ENCODE measurements at places on chromosomes 6 and 20.

DNA sequence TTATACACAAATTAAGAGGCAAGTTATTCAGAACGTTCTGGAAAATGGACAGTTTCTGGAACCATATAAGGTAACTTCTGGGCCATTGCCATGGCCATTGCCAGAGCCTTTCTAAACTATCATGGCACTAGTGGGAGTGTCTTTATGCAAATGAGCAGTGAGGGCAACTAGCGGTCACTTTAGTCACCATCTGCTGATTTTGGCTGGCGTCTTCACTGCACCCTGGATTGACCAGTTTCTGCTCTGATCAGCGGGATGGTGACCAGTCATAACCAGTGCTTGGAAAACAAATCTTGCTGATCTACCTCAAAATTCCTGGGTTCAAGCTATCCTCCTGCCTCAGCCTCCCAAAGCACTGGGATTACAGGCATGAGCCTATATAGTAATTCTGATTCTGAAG is 7.3 kb upstream of the SNTA1 start:
- DNase-seq = peak; percentile 35

DNA sequence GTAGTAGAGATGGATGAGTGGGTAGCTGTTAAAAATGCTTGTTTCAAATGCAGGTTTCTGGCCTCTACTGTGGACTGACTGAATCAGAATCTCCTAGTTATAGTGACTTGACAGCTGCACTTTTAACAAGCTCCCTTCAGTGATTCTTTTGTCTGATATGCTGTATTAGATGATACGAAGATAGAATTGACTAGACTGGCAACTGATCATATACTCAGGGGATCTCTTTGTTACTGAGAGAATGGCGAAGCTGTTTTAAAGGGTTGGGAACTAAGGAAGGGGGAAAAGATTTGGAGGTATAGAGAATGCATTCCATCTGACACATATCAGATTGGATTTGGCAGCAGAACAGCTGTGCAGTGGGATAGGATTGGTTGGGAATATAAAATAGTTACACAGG is 7.0 kb downstream of the ENPP4 start:
- no peak for DNase-seq

DNA sequence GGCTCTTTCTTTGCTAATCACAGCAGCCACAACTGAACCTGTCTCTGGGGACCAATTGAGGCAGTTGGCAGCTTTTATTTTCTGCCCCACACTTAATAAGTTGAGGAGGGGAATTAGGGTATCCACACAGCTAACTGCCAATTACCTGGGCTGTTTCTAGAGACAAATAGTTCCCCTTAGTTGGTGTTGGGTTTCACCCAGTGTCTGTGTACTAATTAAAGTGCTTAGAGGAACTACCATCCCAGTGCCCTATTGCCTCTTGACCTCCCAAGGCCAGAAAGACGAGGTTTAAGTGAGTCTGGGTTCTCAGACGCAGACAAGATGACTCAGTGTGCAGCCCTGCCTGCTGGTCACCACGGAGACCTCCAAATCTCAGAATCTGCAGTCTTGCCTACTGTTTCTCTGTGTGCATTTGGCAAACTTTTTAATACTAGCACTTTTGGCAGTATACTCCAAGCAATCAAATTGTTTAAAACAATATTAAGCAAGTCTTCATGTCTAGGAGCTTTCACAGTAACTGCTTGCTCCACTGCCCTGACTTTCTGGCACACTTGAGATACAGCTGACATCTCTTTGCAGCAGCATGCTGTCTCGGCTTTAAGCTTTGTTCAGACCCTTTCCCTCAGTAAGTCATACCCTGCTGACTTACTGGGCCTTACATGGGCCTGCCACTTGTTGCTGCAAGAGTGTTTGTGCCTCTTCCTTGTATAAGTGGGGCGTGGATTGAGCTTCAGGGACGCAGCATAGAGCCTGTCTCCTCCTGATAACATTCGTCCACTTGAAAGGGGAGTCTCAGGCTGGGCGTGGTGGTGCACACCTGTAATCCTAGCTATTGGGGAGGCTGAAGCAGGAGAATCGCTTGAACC is 31.9 kb downstream of the STK35 start:
- peak; percentile 76 for DNase-seq

DNA sequence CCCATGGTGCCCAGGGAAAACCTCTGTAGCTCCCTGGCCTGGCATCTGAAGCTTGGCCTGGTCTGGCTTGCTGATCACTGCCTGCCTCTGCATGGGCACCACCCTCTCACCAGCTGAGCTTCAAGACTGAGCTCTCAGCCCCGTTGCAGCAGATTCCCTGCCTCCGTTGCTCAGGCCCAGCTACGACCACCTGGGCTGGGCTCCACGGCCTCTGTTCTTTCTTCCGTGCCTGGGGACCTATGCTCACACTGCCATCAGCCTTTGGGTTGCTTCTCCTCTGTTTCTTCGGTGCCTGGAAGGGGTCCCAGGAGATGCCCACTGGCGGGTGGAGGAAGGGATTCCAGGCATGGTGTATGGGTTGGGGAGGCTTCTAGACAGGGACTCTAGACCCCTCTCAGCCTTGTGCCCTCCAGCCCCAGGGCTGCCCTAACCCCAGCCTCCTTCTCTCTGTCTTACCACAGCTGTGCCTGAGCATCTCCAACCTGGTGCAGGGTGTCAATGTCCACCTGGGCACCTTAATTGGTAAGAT is 9.1 kb downstream of the BPIFB2 start:
- no peak for DNase-seq

DNA sequence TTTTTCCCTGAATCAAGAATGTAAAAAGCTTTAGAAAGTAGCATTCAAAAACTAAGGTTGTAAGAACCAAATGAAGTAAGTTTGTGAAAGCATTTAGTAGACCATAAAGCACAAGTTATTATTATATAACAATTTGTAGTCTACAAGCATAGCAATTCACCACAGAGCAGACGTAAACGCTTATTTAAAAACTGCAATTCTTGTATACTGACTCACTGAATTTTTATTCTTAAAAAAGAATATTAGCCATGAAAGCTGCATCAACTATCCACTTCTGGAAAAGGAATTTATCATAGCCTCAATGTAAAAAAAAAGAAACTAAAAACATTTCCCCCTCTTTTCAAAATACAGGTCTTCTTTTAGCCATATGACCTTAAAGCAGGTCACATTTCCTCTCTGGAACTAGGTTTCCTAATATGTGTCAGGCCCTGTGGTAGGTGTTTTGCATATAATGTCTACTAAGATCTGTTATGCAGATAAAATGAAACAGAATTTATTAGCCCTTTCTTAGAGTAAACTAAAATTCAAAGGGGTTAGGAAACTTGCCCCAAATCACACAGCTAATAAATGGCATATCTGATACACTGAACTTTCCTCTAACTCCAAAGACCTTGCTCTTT is 2.1 kb downstream of the MAP3K7 start:
- DNase-seq = no peak

DNA sequence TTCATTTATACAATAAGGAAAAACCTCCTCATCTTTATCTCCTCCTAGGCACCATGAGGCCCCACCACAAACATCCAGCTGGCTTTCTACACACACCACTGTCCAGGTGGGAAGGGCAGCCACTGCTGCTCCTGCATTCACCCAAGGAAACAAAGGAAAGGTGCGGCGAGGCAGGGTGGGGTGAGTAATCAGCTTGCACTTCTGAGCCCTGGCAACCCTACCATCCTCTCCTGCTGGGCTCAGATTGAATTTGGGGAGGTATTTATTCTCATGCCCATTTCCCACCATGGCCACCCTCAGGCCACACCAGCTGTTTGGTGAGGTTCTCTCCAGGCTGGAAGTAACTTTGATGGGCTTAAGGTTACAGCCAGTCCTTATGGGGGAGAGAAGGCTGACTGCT is 31.2 kb upstream of the SPDEF start:
- no peak for DNase-seq

GRCh38 chr20:11083841-11084240 is 410.0 kb upstream of the JAG1 start:
- peak; percentile 76 for DNase-seq

DNA sequence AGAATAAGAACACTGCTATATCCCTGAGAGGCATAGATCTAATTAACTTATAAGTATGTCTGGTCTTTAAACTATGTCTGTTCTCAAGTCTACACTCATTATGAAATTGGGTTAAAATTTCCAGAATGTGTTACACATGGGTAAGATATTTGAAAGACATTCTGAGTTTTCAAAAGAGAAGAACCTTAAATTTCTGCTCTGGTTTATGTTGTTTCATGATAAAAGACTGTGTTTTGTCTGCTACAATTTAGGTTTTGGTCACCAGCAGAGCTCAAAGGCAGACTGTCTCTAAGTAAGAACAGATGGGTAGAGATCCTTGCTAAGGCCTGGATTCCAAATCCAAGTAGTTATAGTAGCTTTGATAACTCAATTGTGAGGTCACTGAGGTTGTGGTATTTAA is 6.0 kb downstream of the STMND1 start:
- no peak for DNase-seq

- DNase-seq = no peak
Observed at GRCh38 chr6:121897337-121897760, 461.9 kb downstream of the GJA1 start.

- peak; percentile 35 for DNase-seq
Observed at GRCh38 chr6:41706876-41707564, 28.4 kb downstream of the TFEB start.

GRCh38 chr20:48846516-48847492 is 19.0 kb upstream of the PREX1 start:
- no peak for DNase-seq

DNA sequence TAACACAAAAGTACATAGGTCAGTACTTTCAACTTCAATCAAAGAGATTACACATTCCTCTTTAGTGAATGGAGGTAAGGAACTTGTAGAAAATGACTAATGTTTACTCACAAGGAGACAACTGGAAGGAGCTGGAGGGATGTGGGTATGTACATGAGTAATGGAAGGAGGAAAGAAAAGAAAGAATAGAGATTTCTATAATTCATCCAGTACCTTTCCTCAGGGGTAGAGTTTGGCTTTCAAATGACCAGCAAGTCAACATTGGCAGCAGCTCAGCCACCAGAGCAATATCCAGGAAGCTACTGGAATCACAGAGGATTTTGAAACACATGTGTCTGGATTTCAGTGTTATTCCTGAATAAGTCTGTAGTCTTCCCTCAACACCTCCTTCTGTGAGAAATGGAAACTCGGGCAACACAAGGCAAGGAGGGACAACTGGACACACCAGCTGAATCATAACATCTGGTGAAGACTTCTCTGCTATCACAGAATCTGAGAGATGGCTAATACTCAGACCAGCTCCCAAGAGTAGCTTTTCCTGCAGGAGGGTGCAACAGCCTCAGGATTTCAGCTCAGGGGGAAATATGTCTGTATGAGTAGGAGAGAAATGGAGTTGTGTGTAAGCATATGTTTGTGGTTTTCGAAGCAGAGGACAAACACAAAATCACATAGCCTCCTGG is 98.8 kb downstream of the HAO1 start:
- peak; percentile 90 for DNase-seq

DNA sequence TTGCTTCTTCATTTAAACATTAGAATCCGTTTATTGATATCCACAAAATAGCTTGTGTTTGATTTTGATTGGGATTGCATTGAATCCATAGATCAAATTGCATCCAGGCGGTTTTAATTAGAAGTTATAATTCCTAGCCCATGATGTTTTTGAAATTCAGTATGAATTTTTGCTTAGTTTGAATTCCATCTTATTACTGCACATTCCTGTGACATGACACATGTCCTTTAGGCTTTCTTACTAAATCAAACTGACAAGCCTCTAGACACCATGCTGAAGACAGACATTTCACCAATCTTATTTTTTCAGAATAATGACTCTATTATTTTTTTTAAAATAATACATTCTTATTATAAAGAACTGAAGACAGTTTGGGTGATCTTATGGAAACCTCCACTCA is 21.4 kb upstream of the PI16 start:
- peak; percentile 33 for DNase-seq

GRCh38 chr20:48886194-48886593 is 35.3 kb upstream of the ARFGEF2 start:
- no peak for DNase-seq

DNA sequence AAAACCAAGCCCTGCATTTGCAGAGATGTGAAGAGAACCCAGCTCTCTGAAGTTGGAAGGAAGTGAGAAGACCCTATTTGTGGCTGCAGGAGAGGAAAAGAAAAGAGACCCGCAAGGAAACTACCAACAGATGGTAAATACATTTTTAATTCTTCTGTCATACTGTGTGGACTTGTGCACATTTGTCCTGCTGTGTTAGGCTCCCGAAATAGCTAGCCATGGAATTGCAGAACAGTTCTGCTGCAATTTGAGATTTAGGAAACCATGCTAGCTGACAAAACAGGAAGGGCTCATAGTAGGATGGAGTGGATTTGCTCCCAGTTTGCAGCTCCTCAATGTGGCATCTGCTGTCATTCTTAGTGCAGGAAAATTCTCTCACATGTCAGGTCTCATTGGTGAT is 12.1 kb upstream of the ATXN1 start:
- DNase-seq = no peak

DNA sequence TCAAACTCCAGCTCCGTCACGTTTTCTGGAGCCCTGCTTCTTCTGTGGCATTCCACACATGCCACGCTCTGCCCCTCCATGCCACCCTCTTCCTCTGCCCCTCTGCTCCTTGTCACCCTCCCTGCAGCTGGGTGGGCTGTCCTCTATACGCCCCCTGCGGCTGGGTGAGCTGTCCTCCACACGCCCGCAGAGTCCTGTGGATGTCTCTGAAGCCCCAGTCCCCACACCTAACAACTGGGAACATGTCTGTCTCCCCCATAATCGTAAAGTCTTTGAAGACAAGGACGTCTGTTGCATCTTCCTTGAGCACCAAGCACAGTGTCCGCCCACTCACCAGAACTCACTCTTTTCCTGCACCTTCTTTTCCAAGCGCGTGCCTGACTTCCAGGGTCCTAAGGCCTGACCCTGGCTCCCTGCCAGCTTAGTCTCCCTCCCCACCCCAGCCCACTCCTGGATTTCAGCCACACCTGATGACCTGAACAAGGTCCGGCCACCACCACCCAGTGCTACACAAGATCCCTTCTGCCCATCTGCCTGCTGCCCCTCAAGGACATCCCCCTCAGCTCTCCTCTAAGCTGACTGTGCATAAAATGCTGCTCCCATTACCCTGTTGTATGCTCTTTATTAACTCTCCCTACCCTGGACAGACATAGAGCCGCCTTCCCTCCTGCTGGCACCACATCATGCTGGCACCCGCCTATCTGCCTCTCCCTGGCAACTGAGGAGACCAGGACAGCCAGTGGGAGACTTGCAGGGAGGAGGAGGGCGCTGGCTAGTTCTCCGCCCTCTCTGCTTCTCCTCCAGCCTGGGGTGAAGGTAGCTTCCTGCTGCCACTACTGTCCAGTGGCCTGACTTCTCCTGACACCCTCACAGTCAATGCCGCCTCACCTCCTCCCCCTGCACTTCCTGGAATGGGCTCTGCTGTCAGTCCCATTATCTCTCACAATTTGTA is 10.7 kb upstream of the PRR18 start:
- peak; percentile 13 for DNase-seq

GRCh38 chr20:34708621-34709043 is 4.5 kb downstream of the TP53INP2 start:
- DNase-seq = peak; percentile 16

- peak; percentile 98 for DNase-seq
Observed at GRCh38 chr6:111552241-111552744, 53.4 kb downstream of the TRAF3IP2 start.

DNA sequence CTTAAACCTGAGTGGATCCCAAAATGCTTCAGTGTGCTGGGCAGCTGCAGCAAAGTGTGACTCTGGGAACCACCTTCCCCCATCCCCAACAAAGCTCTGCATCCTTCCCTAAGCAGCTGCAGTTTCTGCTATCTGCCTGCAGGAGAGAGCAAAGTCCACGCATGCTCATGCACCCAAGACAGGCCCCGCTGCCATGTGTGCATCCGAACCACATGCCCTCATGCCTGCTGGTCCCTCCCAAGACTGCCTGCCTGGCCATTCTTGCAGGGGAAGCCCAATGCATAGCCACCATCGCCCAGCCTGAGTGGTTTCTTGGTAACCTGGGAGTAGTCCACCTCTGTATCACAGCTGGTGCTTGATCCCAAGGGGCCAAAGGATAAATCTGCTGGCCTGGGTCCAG is 94.3 kb upstream of the OLIG3 start:
- DNase-seq = no peak

All from kidney tubule cell (primary cell).